ENCODE measurements at places on chromosomes 5 and 9. TPM values are rescaled to one million over a fixed set of nuclear protein-coding genes. Genes with fewer than 3 reads are reported as not detected.

GLRA1 gene
- total RNA-seq: not detected

PCDHGA12 gene
- total RNA-seq: not detected

SPAG8 gene
- total RNA-seq: 0.97 TPM

PCDHA1 gene
- not detected for total RNA-seq

HMCN2 gene
- total RNA-seq: 0.12 TPM

NKD2 gene
- not detected for total RNA-seq

SELENOP gene
- 0.70 TPM for total RNA-seq

Measured in T-helper 17 cell (primary cell).